Caudate nucleus (tissue), 63 donors: ENCODE measurements at places on chromosomes 4 and X.

- DNase-seq, result no peak
Observed at GRCh38 chrX:24480400-24480865, 15.3 kb downstream of the PDK3 start.

GRCh38 chrX:120561634-120562568 lies 1.1 kb upstream of the CUL4B start:
- DNase-seq, result no peak

DNA sequence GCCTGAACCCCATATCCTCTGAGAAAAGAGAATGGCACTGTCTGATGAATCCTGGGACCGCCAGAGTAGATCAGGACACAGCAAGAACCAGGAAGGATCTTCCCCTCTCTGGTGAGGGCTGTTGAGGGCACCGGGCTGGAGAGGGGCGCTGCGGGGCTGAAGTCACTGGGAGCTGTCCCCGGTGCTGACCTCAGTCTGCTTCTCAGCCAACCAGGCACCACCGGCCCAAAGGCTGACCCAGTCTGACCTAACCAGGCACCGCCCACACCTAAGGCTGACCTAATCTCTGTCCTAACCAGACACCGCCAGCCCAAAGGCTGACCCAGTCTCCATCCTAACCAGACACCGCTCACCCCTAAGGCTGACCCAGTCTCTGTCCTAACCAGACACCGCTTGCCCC lies 82.8 kb downstream of the CPZ start:
- no peak for DNase-seq

GRCh38 chr4:130545596-130545995 lies 1449.6 kb downstream of the C4orf33 start:
- no peak for DNase-seq

DNA sequence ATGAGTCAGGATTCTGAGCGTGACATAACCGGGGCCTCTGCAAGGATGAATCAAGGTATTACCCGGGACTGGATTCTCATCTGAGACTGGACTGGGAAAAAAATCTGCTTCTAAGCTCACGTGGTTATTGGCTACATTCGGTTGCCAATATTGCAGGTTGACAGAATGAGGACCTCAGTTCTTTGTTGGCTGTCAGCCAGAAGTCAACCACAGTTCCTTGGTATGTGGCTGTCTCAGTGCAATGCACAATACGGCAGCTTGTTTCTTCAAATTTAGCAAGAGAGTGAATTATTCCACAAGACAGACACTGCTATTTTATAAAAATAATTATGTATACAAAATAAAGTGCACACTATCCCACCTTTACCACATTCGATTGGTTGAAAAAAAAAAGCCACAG lies 424.2 kb downstream of the KLHL4 start:
- no peak for DNase-seq

GRCh38 chr4:142396279-142396678 lies 449.8 kb downstream of the INPP4B start:
- DNase-seq, result no peak

- no peak for DNase-seq
Observed at GRCh38 chr4:38069271-38069760, 109.1 kb downstream of the PTTG2 start.

DNA sequence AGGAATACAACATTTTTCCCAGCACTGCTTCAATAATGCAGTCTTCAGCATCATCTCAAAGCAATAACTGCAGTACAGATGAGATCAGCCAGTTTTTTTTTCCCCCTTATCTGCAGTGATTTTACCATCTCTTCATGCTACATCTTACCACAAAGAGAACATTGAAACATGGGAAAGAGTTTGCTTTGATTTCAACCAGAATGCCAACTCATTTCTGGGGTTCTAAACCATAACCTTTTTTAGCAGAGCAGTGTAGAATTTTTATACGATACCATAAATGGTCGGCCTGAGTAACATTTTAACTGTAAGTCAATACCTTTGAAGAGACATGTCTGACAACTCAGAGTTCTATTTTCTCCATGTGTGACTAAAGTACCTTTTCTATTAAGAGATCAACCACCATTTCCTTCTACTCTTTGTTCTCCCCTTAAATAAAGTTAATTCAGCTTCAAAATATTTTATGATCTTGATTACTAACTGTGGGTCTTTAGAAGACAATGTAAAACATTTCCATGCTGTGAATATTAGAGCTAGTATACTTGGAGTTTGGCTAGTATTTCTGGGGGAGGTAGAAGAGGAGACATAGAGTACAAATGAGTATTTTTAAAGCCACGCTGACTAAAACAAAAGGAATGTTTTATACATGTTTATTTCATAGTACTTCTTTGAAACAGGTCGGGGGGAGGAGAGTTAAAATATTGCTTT lies 69.1 kb downstream of the TET2 start:
- no peak for DNase-seq

- DNase-seq, result no peak
Observed at GRCh38 chr4:28092610-28093009, 1232.0 kb downstream of the STIM2 start.

DNA sequence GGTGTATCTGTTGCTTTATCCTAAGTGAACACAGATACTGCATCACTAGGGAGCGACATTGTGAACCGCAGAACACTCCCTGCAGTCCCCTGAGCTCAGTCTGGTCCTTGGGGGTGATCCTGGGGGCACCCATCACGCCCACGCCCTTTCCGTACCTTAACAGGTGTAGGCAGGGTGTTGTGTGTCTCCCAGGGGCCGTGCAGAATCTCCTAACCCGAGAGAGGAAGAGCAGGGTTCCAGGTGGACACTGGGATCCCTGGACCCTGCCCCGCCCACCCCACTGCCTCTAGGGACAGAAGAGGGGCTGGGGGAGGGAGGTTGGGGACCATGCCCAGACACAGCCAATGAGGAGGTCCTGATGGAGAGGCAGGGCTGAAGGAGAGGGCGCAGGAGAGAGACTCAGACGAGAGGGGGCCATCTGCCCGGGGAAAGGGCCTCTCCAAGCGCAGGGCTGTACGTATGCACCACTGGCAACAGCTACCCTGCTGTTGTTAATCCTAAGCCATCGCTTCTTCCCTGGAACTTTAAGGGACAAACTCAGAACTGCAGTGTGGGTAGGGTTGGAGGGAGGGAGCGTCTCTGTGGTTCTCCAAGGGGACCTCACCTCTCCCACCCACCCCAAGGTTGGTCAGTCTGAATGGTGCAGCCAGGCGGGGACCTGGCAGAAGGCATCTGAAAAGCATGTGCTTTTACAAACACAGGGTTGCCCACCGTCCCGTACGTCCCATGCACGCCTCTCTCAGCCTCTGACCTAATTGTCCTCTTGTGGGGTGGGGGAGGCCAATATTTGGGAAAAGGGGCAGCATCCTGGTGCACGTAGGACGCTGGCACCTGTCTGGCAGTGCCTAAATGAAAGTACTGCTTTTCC lies 2.5 kb downstream of the P2RY8 start:
- no peak for DNase-seq

DNA sequence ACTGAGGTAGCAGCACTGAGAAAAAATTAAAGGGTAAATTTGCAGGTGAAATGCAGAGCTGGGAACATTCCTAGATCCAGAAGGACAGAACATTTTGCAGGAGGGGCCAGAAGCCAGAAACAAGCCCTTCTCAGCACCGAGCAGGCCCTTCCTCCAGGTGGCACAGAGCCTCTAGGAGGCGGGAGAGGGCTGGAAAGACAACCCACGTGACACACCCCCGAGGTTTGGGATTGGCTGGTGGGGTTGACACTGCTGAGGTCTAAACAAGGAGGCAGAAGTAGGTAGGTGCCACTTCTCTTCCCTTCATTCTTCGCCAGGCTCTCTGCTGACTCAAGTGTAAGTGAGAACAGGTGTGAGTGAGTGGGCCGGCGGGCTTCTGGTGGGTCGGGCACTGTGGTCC lies at the start of gene PAGE4:
TSS of gene PAGE4 (plus strand) at position 288 of the 400 bp plus-strand sequence. CDS start 1,126 bp downstream, outside the sequence.
- DNase-seq, result no peak

DNA sequence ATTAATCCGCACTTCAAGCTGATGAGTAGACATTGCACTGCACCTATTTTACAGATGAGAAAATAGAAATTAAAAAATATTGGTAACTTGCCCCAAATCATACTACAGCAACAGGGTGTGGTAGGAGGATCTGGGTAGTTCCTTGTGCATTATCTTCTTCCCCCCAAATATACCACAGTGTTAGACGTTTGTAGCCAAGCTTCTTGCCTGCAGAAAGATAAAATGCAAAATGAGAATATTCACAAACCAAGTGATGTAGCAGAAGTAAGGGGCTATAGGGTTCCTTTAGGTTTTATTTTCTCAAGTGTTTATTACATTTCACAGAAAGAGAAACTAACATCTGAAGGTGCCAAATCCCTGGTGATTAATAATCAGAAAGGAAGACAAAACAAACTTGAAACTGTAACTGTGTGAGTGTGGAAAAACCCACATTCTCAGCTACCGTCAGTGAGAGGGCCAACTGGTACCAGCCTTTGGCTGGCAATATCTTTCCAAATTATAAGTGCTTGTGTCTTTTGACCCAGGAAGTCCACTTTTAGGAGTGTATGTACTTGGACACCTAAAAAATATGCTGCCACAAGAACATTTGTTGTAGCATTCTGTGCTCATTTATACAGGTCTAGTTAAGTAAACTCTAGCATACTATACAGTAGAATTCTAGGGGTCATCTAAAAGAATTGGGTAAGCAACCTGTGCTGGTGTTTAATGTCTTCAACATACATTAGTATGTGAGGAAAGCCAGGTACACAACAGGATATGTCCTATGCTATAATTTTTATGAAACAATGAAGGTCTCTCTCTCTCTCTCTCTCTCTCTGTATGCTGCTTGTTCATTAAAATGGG lies 6.7 kb upstream of the CD38 start:
- DNase-seq, result no peak

GRCh38 chr4:88939697-88940096 lies 117.3 kb downstream of the FAM13A start:
- no peak for DNase-seq

- DNase-seq, result no peak
Observed at GRCh38 chr4:38678078-38678477, 14.1 kb downstream of the KLF3 start.

DNA sequence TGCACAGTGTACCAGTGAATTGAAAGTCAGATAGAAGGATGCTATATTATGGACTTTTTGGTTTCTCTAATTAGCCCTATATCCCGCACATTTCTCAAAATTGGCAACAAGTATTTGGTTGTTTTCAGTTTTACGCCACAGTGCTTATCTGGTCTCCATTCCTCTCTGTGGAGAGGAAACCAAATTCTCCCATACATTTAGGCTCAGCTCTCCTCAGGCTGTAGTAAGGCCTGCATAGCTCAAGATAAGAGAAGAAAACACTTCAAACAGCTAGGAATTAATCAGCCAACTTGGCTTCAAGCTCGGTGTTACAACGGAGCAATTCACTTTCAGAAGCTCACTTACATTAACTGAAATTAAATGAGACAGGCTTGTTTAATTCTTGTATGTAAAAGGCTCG lies 263.2 kb downstream of the PDHA2 start:
- no peak for DNase-seq

- DNase-seq, result no peak
Observed at GRCh38 chrX:126065901-126066660, 100.0 kb downstream of the DCAF12L2 start.

GRCh38 chr4:155271557-155271956 lies 63.1 kb downstream of the NPY2R start:
- DNase-seq, result no peak

DNA sequence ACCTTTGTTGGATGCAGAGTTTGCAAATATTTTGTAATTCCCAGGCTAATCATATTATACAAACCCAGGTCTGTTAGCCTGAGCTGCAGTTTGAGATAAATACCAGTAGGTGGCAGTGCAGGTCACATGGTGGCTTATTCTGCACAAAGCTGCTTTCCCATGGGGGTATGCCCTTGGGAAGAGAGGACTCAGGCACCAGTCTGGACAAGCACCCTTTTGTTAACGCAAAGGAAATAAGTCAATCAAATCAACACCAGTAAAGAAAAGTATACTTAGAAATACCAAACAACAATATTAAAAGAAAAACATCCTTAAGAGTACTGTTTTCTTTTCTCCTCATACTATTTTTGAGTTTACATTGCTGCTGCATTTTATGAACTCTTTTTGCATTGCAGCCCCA lies 389.0 kb upstream of the ZFP42 start:
- peak; percentile 24 for DNase-seq
